Activated CD4-positive, alpha-beta T cell treated with anti-CD3 and anti-CD28 coated beads, Interleukin-2, Interleukin-6, amounts not matched to agents 100 ng/mL and 50 ng/mL, durations not matched to agents 16 hours and 8 hours (primary cell): ENCODE measurements at places on chromosomes 13 and 19.

- DNase-seq: no peak
Observed at GRCh38 chr13:25847635-25848626, 203.9 kb downstream of the SHISA2 start.

DNA sequence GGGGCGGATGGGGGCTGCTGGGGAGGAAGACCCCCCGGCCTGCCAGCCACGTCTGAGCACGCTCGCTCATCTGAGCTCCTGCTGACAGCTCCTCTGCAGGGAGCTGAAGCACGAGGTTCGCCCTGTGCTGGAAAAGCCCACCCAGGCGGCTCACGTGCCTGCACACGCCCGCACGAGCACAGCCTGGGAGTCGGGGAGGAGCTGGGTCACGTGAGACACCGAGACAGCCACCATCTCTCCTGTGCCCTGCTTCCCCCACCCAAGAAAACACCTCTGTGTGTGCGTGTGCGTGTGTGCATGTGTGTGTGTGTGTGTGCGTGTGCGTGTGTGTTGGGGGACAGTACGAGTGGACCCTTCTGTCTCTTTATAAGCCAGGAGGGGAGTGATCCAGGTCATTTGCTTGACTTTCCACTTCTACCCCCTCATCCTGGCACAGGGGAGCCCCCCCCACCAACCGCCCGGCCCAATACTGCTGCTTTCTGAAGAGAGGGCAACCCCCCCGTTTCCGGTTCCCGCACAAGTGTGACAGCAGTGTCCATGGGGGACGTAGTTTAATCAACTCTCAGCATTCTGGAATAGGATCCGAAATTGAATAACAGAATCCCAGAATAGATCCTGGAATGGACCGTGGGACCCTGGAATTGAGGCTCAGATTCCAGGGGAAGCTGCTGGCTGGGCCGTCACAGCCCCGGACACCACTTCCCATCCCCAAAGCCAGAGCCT, 42.5 kb downstream of the CELF5 start:
- DNase-seq: no peak

DNA sequence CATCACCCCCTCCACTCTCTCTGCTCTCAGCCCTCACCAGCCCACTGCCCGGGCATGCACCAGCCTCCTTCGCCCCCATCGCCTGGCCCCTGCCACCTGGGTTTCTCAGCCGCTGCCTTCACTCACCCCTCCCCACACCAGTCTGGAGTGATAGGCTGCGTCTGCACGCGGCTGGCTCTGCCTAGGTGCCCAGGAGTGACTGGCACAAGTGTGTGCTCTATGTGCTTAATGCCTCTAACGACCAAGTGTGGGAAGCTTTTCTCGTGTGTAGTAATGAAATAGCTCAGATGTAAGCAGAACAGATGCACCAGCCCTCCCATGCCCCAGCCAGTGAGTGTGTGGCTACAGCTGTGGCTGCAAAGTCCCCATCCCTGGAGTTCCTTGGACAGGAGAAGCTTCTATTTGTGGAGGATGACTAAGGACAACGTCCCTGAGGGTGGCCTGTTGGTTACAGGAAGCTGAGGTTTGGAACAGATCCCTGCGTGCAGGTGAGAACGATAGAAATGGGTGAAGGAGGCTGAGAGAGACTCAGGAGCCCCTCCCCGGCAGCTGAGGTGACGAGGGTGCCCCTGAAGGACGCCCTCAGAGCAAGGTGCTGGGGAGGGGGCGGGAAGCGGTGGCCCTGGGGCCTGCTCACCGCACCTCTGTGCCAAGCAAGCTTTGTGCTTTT, 35.6 kb downstream of the ATP11A start:
- peak; percentile 10 for DNase-seq

GRCh38 chr13:59542303-59542702, 621.4 kb downstream of the DIAPH3 start:
- DNase-seq: no peak

GRCh38 chr19:35006999-35007365, 6.9 kb downstream of the GRAMD1A start:
- DNase-seq: no peak

- no peak for DNase-seq
Observed at GRCh38 chr13:108433976-108434755, 164.6 kb downstream of the TNFSF13B start.

DNA sequence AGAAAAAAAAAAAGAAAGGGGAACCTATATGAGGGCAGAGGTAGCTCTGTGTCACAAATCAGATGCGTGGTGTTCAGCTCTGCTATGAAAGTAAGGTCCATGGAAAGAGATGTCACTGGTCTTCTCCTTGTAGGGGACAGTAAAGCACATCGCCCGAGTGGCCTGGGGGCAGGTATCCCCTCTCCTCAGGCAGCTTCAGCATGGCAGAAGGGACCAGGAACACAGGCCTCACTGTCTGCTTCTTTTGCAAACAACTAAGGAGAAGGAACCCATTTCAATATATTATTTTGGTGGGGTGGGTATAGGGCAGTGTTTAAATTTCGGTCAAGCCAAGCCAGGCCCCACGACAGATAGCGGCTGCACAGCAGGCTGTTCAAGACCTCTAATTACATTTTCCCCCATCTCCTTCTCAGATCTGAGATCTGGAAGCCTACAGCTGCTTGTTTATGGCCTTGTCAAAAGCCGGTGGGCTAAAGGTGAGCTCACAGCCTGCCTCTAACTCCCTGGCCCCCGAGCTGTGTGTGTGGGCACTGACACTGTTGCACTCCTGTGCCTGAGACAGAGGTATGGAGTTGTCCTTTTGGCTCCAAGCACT, 72.8 kb downstream of the HSPH1 start:
- no peak for DNase-seq

DNA sequence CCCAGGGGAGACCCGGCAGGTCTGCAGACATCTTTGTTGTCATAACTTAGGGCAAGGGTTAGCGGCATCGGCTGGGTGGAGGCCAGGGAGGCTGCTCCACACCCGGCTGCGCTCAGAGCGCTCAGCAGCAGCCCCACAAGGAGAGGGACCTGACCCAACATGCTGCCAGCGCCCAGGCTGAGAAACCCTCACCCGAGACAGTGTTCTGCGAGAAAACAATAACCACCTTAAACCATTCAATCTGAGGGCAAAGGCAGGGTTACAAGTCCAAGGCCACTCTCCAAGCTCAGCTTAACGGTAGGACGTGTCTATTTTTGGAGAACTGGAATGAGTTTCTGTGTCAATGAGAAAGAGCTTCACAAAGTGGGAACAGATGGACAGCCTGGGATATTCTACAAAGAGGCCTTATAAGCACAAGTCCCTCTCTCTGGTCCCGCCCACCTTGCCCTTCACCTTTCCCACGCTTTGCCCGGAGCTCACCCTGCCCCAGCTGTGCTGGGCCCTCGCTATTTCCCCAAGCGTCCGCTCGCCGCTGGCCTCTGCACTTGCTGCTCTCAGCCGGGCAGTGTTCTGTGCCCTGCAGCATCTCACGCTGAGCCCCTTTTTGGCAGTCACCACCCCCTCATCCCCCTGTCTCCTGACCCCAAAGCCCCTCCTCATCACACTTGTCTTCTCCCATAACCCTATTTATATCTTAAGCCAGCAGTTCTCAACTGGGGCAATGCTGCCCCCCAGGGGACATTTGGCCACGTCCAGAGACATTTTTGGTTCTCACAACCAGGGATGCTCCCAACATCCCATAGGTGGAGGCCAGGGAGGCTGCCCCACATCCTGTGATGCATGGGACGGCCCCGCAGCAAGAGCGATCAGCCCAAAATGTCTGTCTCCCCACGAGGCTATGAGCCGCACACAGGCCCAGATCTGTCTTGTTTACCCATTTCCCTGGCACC, 17.6 kb downstream of the PPP1R12C start:
- DNase-seq: no peak

GRCh38 chr13:99355267-99356011, 48.2 kb upstream of the GPR183 start:
- peak; percentile 40 for DNase-seq

- no peak for DNase-seq
Observed at GRCh38 chr13:108795841-108796240, 166.4 kb downstream of the MYO16 start.

- DNase-seq: peak; percentile 29
Observed at GRCh38 chr13:77386880-77387606, 60.1 kb upstream of the MYCBP2 start.

GRCh38 chr13:30753030-30753616, 17.8 kb downstream of the ALOX5AP start:
- DNase-seq: no peak

- DNase-seq: no peak
Observed at GRCh38 chr13:106101201-106101600, 434.3 kb downstream of the EFNB2 start.

- DNase-seq: no peak
Observed at GRCh38 chr19:58466089-58466759, 656 bp upstream of the ZNF324 start.

DNA sequence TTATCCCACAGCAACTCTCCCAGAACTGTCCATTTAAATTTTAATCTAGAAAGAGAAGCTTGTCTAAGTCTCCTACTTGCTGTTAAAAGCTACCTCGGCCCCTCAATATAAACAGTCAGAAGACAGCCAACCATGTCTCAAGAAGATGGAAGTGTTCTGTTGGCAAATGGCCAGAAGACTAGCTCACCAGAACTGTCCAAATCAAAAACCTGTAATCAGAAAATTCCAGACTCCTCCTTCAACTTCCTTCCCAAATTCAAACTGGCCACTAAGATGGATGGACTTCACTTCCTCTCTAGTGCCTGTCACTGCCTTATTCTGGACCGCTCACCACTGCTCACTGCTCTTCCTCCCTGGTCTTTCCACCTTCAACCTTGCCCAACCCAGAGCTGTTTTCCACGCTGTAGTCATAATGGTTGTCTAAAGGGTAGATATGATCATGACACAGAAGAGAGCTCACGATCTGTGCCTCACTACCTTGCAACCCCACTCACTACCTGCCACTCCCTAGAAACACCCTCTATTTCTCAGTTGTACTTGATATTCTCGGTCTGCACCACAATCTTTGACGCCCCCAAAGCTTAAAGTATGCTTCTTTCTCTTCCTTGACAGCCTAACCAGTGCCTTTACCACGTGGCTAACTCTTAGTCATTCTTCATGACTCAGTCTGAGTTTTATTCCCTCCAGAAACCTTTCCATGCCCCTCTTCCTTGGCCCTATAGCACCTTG, 9.2 kb downstream of the FGF14 start:
- no peak for DNase-seq

- DNase-seq: no peak
Observed at GRCh38 chr19:49364083-49364737, 533 bp downstream of the DKKL1 start.

GRCh38 chr19:15971224-15971780, 22.5 kb downstream of the OR10H4 start:
- DNase-seq: no peak
